ENCODE measurements at places on chromosomes 3 and 15.

DNA sequence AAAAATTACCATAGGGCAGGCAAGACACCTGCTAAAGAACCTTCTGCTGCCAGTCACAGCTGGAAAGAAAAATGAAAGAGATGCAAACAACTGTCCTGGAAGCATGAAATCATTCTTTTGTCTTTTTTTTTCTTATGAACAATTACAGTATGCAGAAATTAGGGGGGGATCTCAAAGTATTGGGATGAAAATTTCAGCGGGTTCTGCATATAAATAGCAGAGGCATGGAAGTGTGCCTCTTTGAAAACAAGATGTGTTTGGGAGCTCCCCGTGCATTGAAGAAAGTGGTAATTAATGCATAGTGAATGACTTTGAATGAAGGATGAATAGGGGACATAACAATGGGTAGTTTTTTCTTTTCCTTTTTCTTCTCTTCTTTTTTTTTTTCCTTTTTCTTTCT lies 431.2 kb downstream of the SOX2 start:
- DNase-seq, result no peak

GRCh38 chr3:17832016-17832415 lies 89.6 kb upstream of the TBC1D5 start:
- no peak for DNase-seq

DNA sequence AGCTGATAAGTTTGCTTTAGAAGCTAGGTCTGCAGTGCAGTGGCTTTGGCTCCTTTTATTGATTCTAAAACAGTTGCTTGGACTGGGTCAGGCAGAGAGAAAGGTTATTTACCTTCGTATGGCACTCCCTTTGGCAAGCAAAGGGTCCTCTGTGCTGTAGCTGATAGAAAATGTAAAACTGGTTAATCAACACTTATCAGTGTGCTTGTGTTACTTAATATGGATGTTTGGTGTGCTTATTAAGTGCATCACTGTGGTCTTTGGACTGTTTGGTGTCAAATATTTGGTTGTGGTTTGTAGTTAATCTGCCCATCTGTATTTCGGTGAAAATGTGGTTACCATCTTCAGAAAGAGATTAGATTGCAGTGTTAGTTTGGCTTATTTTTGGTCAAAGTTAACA lies 16.0 kb downstream of the UBE2E2 start:
- peak; percentile 43 for DNase-seq

DNA sequence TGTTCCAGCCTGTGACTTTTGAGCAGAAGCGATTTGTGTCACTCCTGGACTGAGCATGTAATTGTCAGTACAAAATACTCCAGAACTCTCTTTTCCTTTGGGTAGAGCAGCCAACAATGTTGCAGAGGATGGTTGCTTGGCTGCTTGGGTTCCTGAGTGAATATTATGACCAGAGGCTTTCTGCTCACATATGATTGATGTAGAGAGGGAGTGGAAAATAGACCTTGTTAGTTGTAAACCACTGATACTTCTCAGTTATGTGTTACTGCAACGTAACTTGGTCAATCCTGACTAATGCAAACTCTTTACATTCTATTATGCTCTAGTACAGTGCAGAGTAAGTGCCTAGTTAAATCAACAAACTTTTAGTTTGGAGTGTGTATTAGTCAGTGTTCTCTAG lies 322.6 kb upstream of the KCNH8 start:
- DNase-seq, result no peak

DNA sequence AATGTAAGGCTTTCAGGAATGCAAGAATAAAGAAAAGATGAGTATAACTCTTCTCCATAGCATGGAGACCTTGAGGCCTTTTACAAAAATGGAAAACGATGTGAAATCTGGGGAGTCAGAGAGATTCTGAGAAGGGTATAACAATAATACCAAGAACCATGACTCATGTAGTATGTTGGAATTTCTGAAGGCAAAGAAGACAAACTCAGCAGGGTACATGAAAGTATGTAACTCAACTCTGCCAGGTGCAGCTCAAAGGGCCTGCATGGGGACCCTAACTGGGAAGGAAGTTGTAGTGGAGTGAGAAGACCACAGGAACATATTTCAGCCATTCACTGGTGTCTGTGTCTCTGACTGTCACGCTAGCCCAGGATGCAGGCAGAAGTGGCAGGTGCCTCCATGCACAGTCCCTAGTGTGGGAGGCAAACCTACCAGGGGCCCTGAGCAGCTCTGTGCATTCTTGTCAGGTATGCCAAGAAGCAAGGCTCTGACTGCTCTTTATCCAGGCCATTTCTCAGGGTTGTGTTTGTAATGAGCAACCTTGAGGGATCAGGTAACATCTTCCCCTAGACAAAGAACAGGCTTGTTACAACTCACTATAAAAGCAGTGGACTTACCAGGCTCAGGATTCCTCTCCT lies 57.2 kb downstream of the GPR156 start:
- DNase-seq, result no peak

DNA sequence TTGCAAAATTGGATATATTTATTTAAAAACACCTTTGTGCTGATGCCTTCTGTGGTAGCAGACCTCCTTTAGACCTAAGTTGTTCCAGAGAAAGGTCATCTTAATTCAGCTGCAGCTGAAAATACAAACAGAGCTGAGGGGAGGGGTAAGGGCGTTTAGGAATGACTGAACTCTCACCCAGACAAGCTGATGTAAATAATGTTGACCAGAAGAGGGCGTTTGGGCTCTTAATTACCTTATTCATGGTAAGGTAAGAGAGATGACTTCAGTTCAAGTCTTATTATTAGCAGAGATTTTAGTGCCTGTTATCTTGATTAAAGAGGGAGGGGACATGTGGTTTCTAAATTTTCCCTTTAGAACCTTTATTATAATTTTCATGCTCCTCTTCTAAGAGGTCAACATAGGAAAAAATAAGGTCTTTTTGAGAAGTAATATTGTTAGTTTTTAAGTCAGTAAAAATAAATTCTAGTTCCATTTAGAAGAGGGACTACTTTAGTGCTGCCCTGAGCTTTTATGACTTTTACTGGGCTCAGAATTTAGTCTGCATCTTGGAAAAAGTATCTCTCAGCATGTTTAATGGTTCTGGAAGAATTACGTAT lies 46.3 kb downstream of the GPR171 start:
- peak; percentile 51 for DNase-seq

DNA sequence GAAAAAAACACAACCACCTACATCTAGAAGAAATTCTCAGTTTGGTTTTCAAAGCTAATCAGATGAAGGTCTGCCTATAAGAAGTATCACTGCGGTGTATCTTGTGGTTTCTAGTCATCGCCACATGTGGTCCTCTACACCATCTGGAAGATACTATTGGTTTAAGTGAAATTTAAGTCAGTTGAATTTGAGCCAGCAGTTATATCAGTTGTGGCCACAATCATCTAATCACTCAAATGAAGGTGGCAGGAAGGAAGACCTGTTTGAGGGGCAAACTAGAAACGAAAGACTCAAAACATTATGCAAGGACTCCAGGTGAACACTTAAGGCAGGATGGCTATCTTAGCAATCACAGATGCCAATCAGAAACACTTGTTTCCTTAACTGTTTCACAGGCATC lies 48.7 kb downstream of the ETV5 start:
- DNase-seq, result no peak

- DNase-seq, result no peak
Measured at GRCh38 chr3:59512066-59512465, 462.2 kb upstream of the CFAP20DC start.

DNA sequence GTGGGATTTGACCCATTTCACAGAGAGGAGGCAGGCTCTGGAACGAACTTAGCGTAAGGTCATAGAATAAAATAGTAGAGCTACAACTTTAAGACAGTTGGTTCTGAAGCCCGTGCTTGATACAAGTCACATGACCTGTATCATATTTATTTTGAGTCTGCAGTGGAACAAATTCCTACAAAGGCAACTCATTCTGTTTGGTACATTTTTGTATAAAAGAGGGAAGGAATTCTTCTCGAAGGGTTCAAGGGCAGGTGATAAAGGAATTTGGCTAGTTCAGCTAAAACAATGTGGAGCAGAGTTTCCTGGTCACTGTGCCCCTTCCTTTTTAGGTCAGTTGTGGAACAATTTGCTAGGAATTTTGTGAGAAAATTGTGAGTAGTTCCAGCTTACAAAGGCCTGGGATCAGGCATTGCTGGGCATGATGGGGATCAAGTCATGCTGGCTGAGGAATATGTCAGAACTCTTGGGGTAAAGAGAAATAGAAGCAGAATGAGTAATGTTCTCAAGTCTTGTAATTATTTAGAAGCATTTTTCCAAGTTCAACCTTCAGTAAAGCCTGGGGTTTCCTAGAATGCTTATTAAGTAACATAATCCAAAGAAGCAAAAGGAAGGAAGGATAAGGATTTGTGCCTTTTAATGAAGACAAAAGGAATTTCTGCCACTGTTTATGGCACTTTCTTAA lies 19.1 kb downstream of the USP3 start:
- no peak for DNase-seq

DNA sequence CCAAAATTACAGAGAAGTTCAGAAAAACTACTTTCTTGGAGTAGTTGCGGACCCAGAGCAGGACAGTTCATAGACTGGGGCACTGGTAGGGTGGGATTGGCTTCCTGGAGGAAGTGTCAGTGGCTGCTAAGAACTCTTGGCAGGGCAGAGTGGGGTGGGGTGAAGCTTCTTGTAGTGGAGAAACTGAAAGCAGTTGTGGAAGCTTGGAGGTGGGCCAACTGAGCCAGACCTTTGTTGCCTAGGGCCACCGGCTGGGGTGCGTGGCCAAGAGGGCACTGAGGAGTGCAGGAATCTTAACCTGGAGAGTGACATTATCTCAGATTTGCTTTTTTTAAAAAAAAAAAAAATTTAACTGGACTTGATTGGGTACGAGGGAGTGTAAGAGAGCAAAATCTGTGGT lies 3.1 kb downstream of the KAT2B start:
- DNase-seq, result peak; percentile 40

DNA sequence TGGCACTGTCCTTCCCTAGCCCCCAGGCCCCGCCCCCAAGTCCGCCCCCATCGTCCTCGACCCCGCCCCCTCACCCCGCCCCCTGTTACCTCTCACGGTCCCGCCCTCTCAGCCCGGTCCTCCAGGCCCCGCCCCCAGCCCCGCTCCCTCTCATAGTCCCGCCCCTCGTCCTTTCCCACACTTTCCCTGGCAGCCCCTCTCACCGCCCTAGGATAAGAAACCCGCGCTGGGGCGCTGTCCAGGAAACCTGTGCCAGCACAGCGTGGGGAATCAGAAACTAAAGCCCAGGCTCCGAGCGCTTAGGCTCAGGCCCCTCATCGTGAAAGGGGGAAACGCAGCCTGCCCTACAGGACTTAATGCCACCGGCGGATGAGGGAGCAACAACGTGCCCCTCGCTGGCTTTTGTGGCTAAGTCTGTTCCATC lies 20.9 kb downstream of the TRPM1 start:
- peak; percentile 11 for DNase-seq

GRCh38 chr3:189372243-189372642 lies 200.5 kb downstream of the TPRG1 start:
- no peak for DNase-seq

GRCh38 chr3:109702252-109702651 lies 364.9 kb upstream of the DPPA4 start:
- peak; percentile 94 for DNase-seq

DNA sequence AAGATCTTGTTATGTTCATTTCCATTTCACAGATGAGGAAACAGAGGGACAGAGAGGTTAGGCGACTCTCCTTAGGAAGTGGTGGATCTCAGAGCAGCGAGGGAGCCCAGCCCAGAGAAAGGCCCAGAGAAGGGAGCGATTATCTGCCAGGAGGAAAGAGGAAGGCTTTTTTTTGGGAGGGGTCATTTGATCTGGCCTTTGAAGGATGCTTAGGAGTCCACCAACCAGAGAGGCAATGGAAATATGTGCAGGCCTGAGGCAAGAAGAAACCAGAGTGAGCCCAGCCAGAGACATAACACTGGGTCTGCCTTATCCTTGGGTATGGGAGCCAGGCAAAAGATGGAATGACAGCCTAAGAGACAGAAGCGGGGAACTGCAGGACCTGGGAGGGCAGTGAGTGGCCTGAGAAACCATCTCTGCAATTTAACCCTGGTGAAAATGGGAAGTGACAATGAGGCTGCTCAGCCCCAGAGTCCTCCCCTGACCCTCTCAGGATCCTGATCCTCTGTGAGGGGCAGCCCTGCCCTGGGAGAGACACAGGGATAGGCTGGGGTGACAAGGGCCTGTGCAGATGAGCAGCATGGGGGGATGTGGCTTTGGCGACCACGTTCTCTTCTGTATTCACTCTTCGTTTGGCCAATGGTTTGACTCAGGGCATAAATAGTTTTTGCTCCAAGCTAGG lies 163.2 kb downstream of the WNT7A start:
- no peak for DNase-seq

DNA sequence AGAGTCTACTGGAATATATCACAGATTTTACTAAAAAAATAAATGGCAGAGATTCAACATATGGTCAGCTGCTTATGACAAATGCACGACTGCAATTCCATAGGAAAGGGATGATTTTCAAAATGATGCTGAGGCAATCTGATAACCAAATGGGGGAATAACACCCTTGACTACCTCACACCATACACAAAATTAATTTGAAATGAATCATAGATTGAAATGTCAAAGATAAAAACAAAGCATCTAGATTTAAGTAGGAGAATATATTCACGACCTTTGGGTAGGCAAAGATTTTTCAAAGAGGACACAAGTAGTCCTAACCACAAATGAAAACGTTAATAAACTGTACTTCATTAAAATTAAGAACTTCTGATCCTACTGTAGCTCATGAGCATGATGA lies 11.2 kb downstream of the SENP7 start:
- DNase-seq, result no peak

DNA sequence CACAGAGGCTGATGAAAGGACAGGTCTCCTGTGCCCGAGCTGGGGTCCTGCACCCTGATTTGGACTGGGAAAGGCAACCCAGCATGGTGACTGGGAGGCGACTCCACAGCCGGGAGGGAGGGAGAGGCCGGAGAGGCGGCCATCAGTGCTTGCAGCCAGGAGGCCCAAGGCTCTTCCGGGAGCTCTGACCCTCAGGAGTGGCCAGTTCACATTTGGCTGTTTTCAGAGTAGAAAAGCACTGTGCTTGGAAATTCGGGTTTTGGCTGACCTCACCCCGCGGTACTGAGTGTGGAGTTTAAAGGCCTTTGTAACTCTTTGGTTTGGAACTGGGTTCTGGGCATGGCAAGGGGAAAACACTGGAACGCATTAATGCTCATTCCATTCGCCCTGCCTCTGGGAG lies 31.9 kb downstream of the SMAD6 start:
- DNase-seq, result no peak

- DNase-seq, result no peak
Measured at GRCh38 chr3:18843983-18844382, 304.3 kb upstream of the KCNH8 start.

GRCh38 chr15:36874930-36875329 lies 225.4 kb downstream of the MEIS2 start:
- no peak for DNase-seq

DNA sequence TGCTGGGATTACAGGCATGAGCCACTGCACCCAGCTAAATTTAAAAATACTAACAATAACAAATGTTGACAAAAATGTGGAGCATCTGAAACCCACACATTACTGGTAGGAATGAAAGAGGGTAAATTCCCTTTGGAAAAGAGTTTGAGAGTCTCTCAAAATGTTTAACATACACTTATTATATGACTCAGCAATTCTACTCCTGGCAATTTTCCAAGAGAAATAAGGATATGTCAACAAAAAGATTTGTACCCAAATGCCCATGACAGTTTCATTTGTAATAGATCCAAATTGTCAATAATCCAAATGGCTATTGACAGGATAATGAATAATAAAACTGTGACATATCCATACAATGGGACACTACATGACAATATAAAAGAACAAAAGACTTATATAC lies 9.0 kb downstream of the HCLS1 start:
- no peak for DNase-seq

GRCh38 chr3:55540579-55540978 lies 53.5 kb upstream of the WNT5A start:
- no peak for DNase-seq

GRCh38 chr15:99736702-99737101 lies 3.5 kb upstream of the LYSMD4 start:
- no peak for DNase-seq
